ENCODE measurements at places on chromosomes 6 and 20. TPM values are rescaled to one million over a fixed set of nuclear protein-coding genes. Genes with fewer than 3 reads are reported as not detected.
A peak's percentile ranks its signal among the peaks of the same experiment; 100 is the strongest.

GRCh38 chr6:168464546-168464945, 23.6 kb downstream of the SMOC2 start:
- no peak overlapping the region for H3K4me3 ChIP-seq
- no peak for DNase-seq
- no peak overlapping the region for H3K27ac ChIP-seq

DNA sequence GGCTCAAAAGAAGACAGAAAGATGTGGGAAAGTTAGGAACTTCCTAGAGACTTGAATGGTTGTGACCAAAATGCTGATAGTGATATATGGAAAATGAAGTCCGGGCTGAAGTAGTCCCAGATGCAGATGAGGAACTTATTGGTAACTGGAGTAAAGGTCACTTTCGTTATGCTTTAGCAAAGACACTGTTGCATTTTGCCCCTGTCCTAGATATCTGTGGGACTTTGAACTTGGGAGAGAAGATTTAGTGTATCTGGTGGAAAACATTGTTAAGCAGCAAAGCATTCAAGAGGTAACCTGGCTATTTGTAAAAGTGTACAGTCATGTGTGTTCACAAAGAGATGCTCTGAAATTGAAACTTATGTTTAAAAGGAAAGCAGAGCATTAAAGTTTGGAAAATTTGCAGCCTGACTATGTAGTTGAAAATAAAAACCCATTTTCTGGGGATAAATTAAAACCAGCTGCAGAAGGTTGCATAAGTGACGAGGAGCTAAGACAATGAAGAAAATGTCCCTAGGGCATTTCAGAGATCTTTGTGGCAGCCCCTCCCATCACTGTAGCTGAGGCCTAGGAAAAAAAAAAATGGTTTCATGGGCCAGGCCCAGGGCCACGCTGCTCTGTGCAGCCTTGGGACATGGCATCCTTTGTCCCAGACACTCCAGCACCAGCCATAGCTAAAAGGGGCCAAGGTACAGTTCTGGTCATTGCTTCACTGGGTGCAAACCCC, 1692.2 kb downstream of the HACE1 start:
- DNase-seq = no peak
- H3K36me3 ChIP-seq = no peaks in the 10 kb centered on the region
- no peak overlapping the region for H3K27ac ChIP-seq
- H3K27me3 ChIP-seq = no peaks in the 10 kb centered on the region
- no peak overlapping the region for H3K4me3 ChIP-seq

DNA sequence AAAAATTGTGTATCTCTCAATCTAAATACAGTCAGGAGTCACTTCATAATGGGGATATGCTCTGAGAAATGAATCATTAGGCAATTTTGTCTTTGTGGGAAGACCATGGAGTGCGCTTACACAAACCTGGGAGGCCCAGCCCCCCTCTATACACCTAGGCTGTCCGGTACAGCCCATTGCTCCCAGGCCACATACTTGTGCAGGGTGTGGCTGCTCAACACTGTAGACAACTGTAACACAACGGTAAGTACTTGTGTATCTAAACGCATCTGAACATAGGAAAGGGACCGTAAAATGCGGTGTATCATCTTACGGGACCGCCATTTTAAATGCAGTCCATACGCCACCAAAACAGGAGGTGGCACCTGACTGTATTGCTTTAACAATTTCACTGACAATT, 58.0 kb upstream of the FRMD1 start:
- peaks cover 3% of the 10 kb centered on the region for H3K4me1 ChIP-seq
- no peaks in the 10 kb centered on the region for H3K36me3 ChIP-seq
- H3K27me3 ChIP-seq = no peaks in the 10 kb centered on the region
- DNase-seq = no peak
- H3K4me3 ChIP-seq = no peak overlapping the region
- H3K27ac ChIP-seq = no peak overlapping the region

COX4I2 gene
- total RNA-seq = 7.1 TPM

DNA sequence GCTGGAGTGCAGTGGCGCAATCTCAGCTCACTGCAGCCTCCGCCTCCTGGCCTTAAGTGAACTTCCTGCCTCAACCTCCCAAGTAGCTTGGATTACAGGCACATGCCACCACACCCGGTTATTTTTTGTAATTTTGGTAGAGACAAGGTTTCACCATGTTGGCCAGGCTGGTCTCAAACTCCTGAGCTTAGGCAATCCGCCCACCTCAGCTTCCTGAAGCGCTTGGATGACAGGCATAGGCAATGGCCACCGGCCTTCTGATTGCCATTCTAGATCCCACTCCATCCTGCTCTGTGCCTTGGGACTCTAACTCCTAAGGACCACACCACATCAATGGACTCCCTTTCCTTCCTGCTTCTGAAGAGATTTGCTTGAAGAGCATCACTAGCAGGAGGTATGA, 60.6 kb downstream of the SEL1L2 start:
- no peak overlapping the region for H3K4me3 ChIP-seq
- no peaks in the 10 kb centered on the region for H3K4me1 ChIP-seq
- H3K27ac ChIP-seq = no peak overlapping the region
- no peaks in the 10 kb centered on the region for H3K36me3 ChIP-seq
- no peaks in the 10 kb centered on the region for H3K27me3 ChIP-seq

GRCh38 chr6:43052842-43053544, 658 bp downstream of the CUL7 start:
- H3K4me1 ChIP-seq = peaks cover 24% of the 10 kb centered on the region
- peak overlapping the region; percentile 96 for H3K27ac ChIP-seq
- peaks cover 41% of the 10 kb centered on the region for H3K36me3 ChIP-seq
- DNase-seq = peak; percentile 48
- peak overlapping the region; percentile 70 for H3K4me3 ChIP-seq

GRCh38 chr6:126937426-126937825, 181.0 kb upstream of the RSPO3 start:
- H3K36me3 ChIP-seq = no peaks in the 10 kb centered on the region
- no peak overlapping the region for H3K4me3 ChIP-seq
- H3K27ac ChIP-seq = no peak overlapping the region
- no peaks in the 10 kb centered on the region for H3K4me1 ChIP-seq
- no peaks in the 10 kb centered on the region for H3K27me3 ChIP-seq
- no peak for DNase-seq

DNA sequence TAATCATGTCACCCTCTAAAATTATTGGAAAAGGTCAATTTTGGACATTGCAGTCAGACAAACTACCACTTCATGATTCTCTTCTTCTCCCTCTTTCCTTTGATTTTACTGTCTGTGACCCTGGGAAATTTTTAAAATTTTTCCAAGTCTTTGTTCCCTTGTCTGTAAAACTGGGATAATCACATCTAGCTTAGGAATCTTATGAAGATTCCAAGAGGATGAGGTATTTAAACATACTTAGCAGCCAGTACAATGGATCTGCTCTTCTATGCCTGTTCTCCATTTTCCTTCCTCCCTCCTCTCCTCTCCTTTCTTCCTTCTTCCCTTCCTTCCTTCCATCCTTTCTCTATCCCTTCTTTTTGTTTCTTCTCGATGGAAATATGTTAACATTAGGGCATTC, 651.6 kb upstream of the MARCKS start:
- no peaks in the 10 kb centered on the region for H3K27me3 ChIP-seq
- no peaks in the 10 kb centered on the region for H3K36me3 ChIP-seq
- no peak for DNase-seq
- H3K27ac ChIP-seq = no peak overlapping the region

SLC39A7 gene
- 63.9 TPM for total RNA-seq

All from heart left ventricle (tissue), 16 donors.